Stimulated activated CD8-positive, alpha-beta memory T cell treated with anti-CD3 and anti-CD28 coated beads, Interleukin-2, amount 100 ng/mL, for 1 hour (primary cell): ENCODE measurements at places on chromosomes 7 and 10.

- no peak for DNase-seq
These were observed 220.0 kb upstream of the NPVF start for GRCh38 chr7:25448301-25448700.

GRCh38 chr7:130489140-130489983 lies 2.5 kb upstream of the MEST start:
- DNase-seq = no peak

DNA sequence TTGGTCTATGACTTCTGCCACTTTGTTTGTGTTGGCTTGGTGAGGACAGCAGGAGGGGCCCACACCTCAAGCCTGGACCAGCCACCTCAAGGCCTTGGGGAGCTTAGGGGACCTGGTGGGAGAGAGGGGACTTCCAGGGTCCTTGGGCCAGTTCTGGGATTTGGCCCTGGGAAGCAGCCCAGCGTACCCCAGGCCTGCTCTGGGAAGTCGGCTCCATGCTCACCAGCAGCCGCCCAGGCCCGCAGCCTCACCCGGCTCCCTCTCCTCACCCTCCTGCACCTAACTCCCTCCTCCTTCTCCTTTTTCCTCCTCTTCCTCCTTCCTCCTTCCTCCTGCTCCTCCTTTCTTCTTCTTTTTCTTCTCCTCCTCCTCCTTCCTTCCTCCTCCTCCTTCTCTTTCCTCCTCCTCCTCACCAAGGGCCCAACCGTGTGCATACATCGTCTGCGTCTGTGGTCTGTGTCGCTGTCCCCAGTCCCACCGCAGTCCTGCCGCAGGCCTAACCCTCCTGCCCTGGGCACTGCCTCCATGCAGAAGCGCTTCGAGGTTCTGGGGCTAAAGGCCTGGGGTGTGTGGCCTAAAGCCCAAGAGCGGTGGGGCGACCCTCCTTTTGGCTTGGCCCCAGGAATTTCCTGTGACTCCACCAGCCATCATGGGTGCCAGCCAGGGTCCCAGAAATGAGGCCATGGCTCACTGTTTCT lies 5.3 kb downstream of the EN2 start:
- DNase-seq = no peak

DNA sequence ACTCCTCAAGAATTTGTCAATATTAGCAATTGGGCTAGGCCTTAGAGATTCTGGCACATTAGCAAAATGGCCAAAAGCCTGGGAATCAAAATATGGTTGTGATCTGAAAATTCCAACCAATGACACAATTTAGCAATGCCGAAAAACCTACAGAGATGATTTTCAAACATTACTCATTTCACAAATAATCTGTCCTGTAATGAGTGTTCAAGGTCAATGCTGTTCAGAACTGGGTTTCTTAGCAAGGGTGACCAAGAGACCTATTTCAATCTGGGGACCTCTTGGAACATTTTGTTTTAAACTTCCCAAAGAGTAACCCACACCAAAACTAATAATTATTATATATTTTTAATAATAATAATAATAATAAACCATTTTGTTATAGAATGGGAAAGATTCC lies 24.1 kb downstream of the ELMO1 start:
- no peak for DNase-seq

DNA sequence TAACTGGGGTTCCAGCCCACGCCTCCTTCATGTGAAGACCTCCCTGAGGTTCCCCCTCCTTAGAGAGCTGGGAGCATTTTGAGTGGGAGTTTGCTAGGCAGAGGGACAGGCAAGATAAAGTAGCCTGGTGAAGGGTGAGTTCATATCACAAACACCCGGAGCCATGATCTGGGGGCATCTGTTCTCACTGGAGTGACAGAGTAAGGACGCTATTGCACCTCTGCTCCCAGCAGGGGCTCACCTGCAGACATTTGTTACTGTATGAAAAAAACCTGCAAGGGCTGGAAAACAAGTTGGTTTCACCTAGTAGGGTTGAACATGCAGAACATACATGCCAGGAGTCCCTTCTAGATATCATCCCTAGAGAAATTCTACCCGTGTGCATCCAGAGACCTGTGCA lies 88.4 kb downstream of the CARD11 start:
- DNase-seq = no peak

DNA sequence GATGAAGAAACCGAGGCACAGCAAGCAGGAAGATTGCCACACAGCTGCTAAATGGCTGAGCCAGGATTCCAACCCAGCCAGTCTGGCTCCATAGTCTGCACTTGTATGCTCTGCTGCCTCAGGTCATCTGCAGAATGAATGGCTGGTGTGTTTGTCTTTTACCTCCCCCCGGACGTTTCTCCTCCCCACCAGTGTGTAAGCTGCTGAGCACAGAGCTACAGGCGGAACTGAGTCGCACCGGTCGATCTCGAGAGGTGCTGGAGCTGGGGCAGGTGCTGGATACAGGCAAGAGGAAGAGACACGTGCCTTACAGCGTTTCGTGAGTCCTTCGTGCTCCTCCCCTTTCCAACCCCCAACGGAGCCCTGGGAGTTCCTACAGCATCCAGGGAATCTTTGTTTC lies 2.6 kb downstream of the CNPY4 start:
- DNase-seq = no peak

DNA sequence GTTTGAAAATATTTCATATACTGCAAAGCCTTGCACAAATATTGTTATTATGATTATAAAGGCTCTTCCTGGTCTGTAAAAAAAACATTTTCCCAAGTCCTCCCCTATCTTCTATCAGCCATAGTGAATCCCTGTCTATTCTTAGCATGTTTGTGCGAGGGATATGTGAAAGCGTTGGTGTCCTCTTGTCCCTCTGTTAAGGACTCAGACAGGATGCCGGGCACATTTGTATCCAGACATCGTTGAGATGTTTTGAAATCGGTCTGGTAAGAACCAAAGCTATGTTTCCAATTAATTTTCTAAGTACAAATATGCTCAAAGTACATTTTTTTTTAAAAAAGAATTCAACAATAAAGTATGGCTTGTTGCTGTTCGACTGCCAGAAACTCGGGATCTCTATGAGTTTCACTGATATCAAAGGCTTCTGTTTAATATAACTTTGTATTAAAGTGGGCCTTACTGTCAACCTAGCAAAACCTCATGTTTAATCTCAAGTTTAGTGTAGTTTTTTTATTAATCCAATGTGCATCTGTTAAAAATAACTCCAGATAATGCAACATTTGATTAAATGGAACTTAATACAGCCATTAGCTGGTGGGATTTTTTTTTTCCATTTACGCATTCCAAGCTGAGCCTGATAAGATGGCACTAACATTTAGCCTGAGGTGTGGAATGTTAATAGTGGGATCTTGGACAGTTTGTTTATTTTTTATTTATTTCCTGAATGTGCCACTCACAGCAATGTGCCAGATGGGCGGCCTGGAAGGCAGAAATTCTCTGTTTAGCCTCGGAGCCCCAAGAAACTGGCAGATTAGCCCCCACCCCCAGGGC lies 754.3 kb downstream of the LRMDA start:
- DNase-seq = no peak

- no peak for DNase-seq
These were observed 187.3 kb downstream of the CCDC3 start for GRCh38 chr10:12814166-12814565.

DNA sequence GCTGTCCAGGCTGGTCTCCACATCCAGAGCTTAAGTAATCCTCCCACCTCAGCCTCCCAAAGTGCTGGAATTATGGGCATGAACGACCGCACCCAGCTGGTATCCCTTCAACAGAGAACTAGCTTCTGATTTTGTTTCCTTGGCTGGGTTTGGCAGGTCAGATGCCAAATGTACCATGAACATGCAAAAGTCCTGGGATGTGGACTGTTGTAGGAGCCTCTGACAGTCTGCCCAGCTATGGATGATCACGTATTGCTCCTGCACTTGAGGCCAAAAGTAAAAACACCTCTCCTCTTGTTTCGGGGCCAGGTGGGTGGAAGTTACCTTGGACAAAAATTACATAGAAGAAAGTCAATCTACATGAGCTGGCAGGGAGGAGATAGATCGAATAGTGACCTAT lies 699.5 kb downstream of the TYW1 start:
- DNase-seq = no peak

DNA sequence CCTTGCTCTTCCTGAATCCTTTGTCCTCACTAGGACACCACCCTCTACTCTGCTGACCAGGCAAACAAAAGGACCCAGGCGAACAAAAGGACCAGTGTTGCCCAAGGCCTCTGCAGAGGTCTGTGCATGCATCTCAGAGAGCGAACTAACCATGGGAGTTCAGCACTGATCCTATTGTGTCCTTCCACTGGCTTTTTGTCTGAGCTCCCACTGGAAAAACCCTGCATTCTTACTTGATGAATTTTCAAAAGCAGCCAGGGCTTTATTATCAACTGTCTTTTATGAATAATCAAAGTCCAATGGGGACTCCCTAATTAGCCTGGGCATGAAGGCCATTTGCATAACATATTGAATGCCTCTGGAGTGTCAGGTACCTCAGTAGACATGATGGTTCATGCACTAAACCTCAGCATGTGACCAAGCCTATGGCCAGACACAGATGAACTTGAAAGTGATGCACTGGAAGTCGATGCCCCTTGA lies 140.6 kb downstream of the KCNMA1 start:
- no peak for DNase-seq

GRCh38 chr10:61766927-61767326 lies 104.2 kb downstream of the CABCOCO1 start:
- DNase-seq = no peak

DNA sequence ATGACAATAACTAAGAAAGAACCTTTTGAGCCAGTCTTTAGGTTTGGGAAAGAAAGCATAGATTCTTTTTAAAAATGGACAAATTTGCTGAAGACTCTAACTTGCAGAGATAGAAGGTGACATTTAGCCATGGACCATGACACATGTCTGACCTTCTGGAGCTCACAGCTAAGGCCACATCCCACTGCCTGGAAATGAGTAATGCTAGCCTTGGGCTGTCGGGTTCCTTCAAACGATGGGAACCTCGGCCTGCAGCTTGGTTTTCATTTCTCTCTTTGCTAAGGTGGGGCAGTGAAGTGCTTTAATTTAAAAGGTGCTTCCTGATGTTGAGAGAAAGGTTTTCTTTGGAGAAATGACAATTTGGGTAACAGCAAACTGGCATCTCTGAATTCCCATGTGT lies 223.2 kb downstream of the FANK1 start:
- no peak for DNase-seq

- DNase-seq = no peak
These were observed 173.4 kb downstream of the ST7 start for GRCh38 chr7:117126676-117127075.
